ENCODE measurements at places on chromosomes 13 and 19.

GRCh38 chr19:49790866-49791265 lies 22.2 kb downstream of the FUZ start:
- DNase-seq, result no peak

- no peak for DNase-seq
These were observed 36.2 kb upstream of the TRPC4 start for GRCh38 chr13:37905736-37906135.

- peak; percentile 19 for DNase-seq
These were observed 13.3 kb upstream of the LEUTX start for GRCh38 chr19:39765091-39766076.

DNA sequence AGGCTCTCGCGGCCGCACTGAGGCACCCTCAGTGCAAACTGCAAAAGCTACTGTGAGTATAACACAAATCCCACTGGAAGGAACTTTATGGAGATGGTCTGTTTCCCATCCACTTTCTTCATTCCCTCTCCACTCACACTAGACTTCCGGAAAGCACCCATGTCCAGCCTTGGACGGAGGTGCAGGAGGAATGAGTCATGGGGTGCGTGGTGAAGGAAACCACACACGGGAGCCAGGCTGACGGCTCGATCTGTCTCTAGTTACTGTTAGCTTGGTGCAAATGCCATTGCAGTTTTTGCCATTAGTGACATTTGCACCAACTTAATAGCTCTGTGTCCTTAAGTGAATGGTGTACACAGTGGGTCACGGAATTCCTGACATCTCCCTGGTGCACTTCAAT lies 14.6 kb downstream of the NLRP8 start:
- no peak for DNase-seq

GRCh38 chr19:15248648-15249527 lies 16.6 kb upstream of the EPHX3 start:
- no peak for DNase-seq

DNA sequence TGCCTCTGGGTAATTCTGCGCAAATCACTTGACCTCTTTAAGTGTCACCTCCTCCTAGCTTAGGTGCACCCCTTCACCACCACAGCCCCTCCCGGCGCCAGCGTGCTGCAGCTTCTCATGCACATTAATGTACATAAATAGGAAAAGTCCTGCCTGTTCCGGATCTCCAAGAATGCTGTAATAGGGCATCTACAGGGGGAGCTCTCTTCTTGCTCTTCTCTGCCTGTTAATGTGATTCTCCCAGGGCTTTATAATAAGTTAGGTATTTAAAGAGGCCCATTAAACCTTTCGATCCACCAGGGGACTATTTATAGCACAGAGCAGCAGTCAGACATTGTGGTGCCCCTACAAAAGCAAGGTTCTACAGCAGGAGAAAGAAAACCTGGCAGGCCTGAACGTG lies 35.3 kb downstream of the SOX1 start:
- no peak for DNase-seq

GRCh38 chr19:15378534-15379082 lies 979 bp downstream of the AKAP8 start:
- DNase-seq, result no peak

DNA sequence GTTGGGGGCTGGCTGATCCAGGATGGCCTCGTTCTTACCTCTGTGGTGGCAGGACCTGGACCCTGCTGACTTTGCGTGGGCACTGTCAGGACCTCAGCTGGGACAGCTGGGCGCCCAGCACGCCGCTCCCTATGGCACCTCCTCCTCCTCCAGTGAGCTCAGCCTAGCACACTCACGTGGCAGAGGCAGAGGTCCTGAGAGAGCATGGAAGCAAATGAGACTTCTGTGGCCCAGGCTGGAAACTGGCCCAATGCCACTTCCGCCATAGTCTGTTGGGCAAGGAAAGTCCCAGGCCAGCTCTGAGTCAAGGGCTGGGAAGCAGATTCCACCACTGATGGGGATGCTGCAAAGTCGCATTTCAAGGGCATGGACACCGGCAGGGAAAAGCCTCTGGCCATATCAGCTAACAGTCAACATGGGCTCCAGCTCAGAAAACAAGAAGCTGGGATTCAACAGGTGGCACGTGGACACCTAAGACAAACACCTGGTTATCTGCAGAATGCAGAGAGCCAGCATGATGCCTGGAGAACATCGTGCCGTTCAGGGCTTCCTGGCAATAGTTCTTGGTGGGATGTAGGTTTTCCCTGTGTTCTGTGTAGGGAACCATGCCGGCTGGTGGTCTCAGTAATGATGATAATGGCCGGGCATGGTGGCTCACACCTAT lies 16.7 kb downstream of the MYBPC2 start:
- no peak for DNase-seq

- DNase-seq, result no peak
These were observed 1.2 kb upstream of the ENOX1 start for GRCh38 chr13:43787997-43788396.

DNA sequence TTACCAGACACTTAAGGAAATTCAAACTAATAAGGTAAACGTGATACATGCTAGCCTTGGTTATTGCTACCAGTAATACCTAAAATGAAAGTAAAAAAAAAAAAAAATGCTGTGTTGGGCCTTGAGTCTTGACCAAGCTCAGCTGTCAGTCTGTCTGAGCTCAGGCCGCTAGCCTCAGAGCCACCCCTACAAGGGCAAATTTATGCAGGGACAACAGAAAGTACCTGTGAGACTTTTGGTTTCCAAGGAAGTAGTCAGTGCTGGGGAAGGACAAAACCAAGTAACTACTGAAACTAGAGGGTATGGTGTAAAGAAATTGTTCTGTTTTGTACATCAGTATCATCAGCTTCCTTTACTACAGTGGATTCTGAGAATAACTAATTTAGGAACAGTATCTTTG lies 134.3 kb upstream of the SLITRK5 start:
- no peak for DNase-seq

- no peak for DNase-seq
These were observed 179.1 kb downstream of the RBM26 start for GRCh38 chr13:79226938-79227337.

DNA sequence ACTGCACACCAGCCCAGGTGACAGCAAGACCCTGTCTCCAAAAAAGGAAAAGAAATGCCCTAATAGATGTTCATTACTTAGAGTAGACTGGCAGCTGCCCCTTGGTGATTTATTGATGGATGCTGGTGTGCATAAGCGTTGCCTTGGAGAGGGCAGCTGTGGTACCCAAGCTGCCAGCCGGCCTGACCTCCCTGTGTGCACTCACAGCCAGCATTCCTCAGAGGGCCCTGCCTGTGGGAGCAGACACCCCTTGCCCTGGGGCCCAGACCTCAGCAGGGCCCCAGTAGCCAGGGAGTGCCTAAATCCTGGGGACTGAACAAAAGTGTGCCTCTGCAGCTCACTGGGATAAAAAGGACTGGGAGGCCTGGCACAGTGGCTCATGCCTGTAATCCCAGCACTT lies 7.8 kb upstream of the ACTN4 start:
- no peak for DNase-seq
